ENCODE measurements at places on chromosomes 2 and 18. TPM values are rescaled to one million over a fixed set of nuclear protein-coding genes. Genes with fewer than 3 reads are reported as not detected.

DNA sequence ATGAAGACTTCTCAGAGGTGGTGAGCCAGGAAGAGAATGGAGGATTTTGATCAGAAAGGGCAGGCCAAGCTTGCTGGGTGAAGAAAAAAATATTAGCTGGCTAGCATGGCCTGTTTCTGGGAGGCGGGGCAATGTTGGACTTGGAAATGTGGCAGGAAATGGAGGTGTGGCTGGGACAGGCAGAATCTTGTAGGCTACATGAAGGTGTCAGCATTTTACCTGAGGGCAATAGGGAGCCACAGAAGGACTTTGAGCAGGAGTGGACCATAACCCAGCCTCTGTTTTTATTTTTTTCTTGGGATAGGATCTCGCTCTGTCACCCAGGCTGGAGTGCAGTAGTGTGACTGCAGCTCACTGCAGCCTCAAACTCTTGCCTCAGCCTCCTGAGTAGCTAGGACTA is 31.7 kb downstream of the EMX1 start:
- no peak for DNase-seq

GRCh38 chr2:118641711-118642110 is 205.7 kb downstream of the EN1 start:
- no peak for DNase-seq

Gene SUMO1
- 104 TPM for polyA plus RNA-seq

- no peak for DNase-seq
Measured at GRCh38 chr2:120503206-120503792, 157.4 kb downstream of the INHBB start.

Gene PCARE
- polyA plus RNA-seq: 0.50 TPM

GRCh38 chr2:25411281-25411680 is 69.6 kb upstream of the DNMT3A start:
- DNase-seq: no peak

DNA sequence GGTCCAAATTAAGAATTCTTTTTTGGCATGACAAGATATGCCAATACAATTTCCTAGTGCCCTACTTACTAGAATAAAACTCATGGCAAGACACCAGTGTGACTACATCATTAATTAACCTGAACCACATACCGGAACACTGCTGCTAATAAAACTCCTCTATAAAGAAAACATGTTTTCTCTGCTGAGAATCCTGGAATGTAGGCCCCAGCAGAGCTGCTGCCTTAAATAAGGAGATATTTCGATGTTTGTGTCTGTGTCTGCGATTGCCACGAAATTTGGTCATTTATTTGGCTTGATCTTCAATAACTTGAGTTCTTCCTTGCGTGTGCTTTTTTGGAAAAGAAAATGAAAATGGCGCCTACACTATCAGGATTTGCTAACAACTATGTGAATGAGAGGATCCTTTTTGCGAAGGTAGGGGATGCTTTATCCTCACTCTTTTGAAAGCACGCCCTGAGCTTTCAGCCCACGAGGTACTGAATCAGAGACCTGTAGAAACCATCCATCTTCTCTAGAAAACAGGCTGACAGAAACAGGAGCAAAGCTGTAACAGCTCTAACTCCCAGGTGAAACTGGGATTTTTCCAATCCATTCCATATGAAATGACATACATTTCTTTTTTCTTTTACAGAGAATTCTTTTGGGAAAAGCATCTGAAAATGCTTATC is 27.0 kb downstream of the KLF7 start:
- DNase-seq: no peak

- DNase-seq: peak; percentile 62
Measured at GRCh38 chr18:59484561-59485328, 125.7 kb upstream of the LMAN1 start.

- DNase-seq: no peak
Measured at GRCh38 chr18:29855637-29856036, 1186.9 kb downstream of the DSC3 start.

DNA sequence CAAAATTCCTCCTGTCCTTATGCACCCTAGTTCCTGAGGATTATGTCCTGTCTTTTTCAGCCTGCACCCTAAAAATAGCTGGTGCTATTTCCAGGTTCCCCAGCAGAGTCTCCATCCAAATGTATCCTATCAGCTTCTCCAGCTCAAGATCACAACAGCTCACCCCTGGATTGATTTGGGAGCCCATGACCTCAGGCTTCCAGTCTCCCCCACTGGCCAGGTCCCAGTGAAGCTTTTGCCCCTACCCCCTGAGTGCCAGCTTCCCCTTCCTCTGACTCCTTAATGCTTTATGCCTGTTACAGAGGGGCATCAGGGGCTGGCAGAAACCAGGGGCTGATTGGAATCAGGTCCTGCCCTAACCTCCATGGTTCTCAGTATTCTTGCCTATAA is 76.9 kb upstream of the DAPL1 start:
- no peak for DNase-seq

GRCh38 chr18:75178376-75178775 is 30.6 kb downstream of the PTGR3 start:
- DNase-seq: no peak

GRCh38 chr18:54910161-54910919 is 48.9 kb downstream of the CCDC68 start:
- DNase-seq: no peak

DNA sequence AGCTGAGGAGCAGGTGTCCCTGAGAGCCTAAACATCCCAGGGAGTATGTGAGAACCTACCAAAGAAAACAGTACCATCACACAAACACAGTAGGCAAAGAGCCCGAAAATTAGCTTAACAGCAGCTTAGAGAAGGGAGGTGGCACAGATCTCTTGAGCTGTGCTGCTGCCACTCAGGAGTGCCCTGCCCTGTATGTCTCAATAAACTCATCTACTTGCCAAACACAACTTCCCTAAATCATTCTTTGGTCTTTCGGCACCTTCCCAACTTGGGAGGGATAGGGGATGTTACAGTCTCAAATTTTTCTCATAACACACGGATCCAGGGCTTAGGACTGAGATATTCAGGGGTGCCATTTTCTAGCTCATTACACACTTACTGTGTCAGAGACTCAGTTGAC is 45.3 kb upstream of the C1D start:
- no peak for DNase-seq

DNA sequence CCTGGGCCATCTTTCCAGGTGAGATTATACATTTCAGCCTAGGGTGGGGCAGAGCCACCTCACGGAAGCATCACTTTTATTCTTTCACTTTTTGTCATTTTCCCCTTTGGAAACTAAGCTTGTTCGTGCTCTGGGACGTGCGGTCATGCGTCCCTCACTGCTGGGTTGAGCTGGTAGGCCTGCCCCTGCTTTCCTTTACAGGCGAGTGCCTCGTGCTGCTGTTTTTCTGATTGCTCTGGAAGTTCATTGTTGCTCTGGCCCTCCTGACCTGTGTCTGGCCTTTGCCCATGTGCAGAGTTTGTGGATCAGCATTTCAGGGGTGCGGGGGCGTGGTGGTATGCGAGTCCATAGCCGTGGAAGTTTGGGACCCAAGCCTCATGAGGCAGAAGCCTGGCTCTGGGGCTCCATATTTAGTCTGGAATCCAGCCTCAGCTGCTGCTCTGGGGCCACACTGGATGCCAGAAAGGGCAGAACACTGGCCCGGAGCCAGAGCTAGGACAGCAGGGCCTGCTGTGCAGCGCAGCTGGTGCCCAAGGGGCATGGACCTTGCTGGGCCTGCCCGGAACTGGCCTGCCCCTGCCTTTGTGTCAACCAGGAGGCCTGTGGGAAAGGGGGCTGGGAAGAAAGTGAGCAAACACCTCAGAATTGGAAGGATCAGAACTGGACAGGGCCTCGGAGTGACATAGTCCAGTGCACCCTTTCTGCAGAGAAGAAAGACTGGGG is 51.1 kb downstream of the CTIF start:
- peak; percentile 63 for DNase-seq

- DNase-seq: peak; percentile 71
Measured at GRCh38 chr2:85794491-85795121, 40.8 kb downstream of the ATOH8 start.

Gene PLCD4
- 46.9 TPM for polyA plus RNA-seq

Gene ARHGAP28
- 24.0 TPM for polyA plus RNA-seq

- no peak for DNase-seq
Measured at GRCh38 chr2:70983506-70984227, 5.2 kb downstream of the ANKRD53 start.

Gene GPATCH11
- polyA plus RNA-seq: 7.3 TPM

Gene CEBPZOS
- polyA plus RNA-seq: 36.5 TPM

Gene MGAT4A
- polyA plus RNA-seq: 6.8 TPM
